Suprapubic skin (tissue), 4 donors: ENCODE measurements at places on chromosomes 2 and 18. TPM values are rescaled to one million over a fixed set of nuclear protein-coding genes. Genes with fewer than 3 reads are reported as not detected.
A peak's percentile ranks its signal among the peaks of the same experiment; 100 is the strongest.

GRCh38 chr2:84716564-84716963 is 164.3 kb downstream of the TRABD2A start:
- DNase-seq: no peak

GRCh38 chr2:141653184-141653583 is 477.6 kb downstream of the LRP1B start:
- no peak for DNase-seq

DNA sequence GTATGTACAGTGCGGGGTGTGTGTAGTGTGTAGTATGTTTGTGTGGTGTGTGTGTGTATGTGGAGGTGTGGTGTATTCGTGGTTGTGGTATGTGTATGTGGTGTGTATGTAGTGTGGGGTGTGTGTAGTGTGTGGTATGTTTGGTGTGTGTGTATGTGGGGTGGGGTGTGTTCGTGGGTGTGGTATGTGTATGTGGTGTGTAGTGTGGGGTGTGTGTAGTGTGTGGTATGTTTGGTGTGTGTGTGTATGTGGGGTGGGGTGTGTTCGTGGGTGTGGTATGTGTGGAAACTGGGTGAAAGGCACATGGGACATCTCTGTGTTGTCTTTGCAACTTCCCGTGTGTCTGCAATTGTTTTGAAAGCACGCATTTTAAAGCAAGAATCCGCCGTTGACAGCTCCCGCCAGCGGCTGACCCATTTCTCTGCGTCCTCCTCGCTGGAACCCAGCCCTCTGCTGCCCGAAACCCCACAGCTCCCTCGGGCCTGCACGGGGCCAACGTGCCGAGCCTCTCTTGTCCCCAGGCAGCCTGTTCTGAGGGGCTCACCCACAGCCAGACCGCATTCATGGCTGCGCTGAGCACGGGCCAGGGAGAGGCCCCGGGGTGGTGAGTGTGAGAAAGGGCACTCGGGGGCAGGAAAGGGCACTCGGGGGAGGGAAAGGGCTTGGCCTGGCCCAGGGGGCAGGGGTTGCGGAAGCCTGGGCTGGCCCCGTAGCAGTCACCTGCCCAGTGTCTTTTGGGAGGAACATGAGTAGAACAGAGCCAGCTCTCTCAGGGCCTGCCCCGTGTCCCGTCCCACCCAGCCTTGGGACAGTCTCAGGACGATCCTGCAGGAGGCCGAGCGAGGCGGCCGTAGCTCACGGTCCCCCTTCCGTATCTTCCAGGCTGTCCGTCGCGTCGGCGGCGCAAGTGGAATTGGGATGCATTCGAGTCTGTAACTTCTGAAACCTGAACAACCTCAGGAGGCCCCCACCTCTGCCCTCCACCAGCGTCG is 61.4 kb downstream of the TWIST2 start:
- peak; percentile 90 for DNase-seq

- DNase-seq: peak; percentile 88
Observed at GRCh38 chr2:9638532-9638931, 7.7 kb upstream of the YWHAQ start.

DNA sequence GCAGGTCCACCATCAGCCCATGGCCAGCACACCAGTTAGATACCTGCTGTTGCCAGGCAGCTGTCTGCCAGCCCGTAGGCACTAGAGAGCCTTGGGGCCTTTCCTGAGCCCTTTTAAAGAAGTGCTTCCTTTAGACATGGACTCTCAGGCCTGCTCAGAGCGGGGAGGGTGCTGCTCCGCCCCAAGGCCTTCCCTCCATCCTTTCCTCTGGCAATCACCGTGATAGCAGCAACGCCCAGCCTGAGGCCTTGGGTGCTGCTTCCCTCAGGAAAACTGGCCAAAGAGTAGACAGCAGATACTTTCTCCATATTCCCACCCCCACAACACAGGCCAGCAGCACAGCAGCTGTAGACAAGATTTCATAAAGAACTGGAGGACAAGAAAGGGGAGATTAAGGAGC is 22.3 kb upstream of the C1QL2 start:
- DNase-seq: no peak

DNA sequence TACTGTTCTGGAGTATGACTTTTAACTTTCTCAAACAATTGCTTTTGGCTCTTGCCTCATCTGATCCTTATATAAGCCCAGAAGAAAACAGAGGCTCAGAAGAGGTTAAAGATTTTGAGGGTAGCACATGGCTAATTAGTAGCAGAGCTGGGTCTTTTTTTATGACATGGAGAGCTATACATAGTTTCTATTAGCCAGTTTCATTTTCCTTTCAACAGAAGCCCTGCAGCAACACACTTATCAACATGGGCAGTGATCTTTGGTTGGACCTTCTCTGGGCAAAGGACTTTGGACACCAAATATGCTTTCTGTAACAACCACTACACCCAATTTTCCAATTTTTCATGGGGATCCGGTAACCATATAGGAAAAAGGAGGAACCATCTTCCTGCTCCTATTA is 64.9 kb downstream of the NCKAP5 start:
- DNase-seq: no peak

RAB27B gene
- total RNA-seq: 21.5 TPM
